Thoracic aorta (tissue), 2 donors: ENCODE measurements at places on chromosomes 11 and 22.

- DNase-seq, result no peak
Observed at GRCh38 chr11:75422248-75423231, 10.5 kb downstream of the KLHL35 start.

DNA sequence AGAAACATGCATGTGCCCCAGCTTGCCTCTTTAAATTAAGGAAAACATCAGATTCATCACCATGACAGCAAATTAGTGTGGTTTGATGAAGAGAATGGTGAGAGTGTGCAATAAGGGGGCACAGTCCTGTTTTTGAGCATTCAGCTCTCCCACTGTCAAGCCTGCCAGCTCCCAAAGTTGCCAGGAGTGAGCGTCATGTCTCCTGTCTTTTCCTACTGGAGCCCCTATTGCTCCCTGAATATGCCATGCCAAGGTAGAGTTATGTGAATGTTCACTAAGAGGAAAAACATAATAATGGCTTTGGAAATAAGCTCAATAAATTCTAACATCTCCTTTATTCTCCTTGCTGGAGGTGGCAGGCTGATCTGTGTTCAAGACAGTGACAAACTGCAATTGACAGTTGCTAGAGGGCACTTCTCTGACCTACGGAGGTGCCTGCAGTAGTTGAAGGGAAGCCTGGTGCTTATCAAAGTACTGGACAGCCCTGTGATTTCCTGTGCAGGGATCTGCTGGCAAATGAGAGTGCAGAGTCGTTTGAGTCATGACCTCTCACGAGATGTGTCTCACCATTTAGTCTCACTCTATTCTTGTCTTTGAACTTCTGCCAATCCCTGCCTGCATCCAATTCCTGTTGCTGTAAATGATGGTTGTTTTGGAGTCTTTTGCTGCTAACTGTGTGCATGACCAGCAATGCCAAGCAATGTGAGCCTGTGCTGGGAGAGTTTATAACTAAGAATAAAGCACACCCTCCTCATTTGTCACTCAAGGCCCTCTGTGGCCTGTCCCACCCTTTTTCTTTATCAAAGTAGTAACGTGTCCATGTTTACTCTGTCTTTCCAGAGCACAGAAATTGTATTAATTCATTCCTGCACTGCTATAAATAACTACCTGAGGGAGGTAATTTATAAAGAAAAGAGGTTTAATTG lies 34.8 kb downstream of the MRGPRX2 start:
- no peak for DNase-seq

- no peak for DNase-seq
Observed at GRCh38 chr22:42925598-42925997, 68.5 kb upstream of the ARFGAP3 start.

GRCh38 chr11:112662554-112662953 lies 298.7 kb upstream of the NCAM1 start:
- DNase-seq, result no peak

DNA sequence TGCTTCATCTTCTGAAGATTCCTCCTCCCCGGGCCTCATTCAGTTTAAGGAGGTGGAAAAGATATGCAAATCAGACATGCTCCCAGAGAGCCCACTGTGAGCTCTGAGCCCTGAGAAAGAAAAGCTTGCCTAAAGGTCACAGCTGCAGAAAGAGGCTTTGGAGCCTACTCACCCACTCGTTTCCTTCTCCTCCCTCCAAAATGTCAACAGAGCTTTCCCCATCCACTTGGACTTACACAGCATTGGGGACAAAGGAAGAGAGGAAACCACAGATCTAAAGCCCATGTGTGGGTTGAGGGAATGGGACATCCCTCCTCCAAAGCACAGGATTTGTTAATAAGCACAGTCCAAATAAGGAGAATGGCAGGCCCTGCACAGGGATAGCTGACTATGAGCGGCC lies 158.4 kb downstream of the ETS1 start:
- no peak for DNase-seq

GRCh38 chr22:17832665-17833064 lies 58.4 kb upstream of the BID start:
- DNase-seq, result no peak

DNA sequence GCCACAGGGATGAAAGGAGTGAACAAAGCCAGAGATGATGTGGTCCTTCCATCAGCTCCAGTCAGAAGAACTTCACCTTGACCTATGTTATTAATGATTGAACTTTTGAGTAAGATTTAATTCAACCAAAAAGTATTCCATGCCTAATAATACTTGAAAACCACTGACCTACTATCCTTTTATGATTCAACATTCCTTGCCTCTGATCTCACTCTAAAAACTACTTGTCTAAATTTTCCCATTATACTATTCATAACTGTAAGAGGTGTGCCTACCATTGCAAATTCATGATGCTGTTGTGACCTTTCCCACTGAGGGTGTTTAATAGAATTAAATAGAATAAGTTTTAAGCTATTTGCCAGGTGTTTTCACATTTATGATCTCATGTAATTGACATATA lies 164.7 kb upstream of the GUCY1A2 start:
- DNase-seq, result no peak

GRCh38 chr22:41825376-41825775 lies 7.5 kb upstream of the SREBF2 start:
- DNase-seq, result no peak

DNA sequence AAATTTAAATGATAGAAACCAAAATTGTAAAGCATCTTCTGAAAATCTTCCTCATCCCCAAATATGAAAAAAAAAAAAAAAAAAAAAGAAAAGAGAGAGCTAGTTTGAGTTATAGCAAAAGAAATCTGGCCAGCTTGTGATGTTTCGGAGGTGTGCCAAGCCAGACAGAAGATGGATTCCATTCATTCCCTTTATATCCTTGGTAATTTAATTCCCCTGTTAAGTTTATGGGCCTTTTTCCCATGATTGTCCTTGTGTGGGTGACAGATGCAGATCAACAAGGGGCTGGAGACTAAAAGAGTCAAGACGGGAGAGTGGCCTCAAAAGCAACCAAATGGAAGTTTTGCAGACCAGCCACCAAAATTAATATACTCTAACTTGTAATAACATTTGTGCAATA lies 47.6 kb upstream of the PARVA start:
- no peak for DNase-seq

DNA sequence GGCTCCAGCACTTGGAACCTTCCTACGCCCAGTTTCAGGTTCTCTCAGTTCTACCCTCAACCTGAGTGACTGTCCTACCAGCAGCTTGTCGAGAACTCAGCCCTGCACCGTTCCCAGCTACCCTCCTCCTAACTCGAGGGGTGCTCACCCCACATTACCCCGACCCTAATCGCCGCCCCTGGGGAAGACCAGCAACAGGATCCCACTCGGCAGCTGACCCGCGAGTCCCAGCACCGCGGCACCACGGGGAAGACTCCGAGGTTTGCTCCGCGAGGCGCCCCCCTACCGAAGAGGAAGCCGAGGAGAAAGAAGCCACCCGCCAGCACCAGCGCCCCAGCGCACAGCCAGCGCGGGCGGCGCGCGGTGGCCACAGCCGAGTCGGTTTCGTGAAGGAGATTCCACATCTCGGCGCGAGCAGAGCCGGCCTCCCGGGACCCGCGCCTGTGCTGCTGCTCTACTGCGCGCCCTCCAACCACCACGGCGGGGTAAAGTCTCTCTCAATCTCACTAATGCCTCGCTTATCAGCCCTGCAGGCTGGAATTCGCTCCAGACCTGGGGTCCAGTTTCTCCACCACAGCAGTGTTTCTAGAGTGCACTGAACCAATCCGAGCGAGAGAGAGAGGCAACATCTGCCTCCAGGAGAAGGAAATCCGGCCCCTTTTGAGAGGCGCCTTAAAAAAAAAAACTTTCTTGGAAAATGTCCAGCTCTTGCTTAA lies at the start of gene FOLH1:
Gene FOLH1 (minus strand): TSS at position 597 of the 716 bp plus-strand sequence. CDS start 193 bp downstream, at position 404.
- DNase-seq, result no peak

GRCh38 chr11:130633466-130633865 lies 185.0 kb downstream of the ADAMTS15 start:
- DNase-seq, result no peak

DNA sequence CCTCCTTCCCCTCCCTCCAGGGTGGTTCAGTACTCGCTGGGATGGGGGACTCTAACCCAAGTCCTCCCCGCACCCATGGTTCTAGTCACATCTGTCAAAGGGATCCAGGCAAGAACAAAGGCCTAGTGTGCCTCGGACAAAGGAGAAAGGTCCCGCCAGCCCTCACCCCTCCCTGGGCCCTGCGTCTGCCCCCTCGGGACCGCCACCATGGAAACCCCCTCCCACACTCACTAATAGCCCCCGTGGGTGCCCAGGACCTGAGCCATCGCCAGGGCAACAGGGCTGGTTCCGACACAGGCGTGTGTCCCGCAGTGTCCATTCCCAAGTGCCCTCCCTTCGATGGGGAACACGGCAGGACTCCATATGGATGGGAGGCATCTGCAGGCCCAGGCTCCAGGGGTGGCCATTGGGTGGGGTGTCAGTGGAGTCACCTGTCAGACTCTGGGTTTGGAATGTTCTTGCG lies 5.1 kb upstream of the CARNS1 start:
- DNase-seq, result no peak

DNA sequence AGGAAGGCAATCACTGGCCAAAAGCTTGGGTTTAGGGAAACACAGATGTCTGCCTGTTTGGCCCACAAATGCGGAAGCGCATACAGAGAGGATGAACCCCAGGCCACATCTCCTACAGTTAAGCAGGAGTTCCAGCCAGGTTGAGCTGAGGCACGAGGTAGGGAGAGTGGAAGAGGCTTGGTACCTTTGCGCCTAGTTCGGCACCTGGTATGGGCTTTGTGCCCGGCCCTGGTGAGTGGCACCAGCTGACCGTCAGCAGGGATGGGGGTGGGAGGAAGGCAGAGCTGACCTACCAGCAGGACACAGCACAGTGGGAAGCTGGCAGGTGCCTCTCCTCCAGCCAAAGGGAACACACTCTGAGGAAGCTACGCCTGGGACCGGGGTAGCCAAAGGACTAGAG lies 57.6 kb downstream of the KCNC1 start:
- no peak for DNase-seq

DNA sequence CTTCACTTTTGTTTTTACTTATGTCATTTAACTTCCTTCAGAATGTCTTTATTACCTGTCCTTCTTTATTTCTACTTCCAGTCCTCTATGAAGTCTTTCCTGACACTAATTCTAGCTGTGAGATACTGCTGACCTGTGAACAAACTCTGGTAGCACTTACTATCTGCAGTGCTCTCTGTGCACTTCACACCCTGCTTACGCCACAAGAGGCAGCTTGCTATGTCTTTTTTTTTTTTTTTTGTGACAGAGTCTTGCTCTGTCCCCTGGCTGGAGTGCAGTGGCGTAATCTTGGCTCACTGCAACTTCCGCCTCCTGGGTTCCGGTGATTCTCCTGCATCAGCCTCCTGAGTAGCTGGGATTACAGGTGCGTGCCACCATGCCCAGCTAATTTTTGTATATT lies 10.7 kb downstream of the STIM1 start:
- no peak for DNase-seq

DNA sequence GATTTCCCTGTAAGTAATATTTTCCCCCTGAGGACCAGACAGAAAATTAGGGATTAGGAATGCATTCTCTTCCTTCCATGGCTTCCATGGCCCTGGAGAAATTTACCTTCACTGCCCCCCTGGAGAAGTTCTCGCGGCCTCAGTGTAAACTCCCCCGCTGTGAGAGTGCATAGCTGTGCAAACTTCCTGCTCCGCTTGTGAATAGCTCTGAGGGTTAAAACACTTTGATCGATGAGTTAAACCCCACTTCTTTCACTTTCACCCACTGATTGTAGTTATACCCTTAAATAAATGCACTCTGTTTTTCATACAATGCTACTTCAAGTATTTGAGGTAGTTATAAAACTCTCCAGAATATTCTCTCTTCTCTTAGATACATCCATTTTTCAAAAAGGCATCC lies 190.8 kb downstream of the DSCAML1 start:
- DNase-seq, result no peak
